ENCODE measurements at places on chromosomes 7 and 10.
A peak's percentile ranks its signal among the peaks of the same experiment; 100 is the strongest.

DNA sequence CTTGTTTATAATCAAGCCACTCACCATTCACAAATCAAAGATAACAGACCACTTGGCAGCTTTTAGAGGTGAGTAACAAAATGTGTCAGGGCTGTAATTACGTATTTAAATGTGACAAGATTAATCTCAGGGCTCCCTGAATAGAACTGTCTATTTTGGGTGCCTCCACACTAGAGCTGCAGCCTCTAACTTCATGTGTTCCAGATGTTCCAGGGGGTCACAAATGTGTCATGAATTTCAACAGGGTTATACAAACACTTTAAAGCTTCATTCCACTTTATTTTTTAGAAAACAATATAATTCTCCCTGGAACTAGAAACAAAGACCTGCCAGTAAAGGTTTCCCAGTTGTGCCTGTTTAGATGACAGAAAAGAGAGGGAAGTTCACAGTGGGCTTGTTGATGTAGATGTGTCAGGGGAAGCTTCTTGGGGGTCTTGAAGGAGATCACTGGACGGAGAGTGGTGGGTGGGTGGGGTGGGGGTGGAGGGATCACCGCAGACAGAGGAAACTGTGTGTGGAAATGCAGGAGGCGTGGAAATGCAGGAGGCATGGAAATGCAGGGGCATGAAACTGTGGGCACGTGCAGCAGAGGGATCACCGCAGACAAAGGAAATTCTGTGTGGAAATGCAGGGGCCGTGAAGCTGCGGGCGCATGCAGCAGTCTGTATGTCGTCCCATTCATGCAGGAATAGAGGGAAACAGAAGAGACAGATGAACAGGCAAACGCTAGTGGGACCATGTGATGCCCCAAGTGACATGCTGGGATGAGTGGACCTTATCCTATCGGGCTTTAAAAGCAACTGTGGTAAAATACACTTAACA lies 42.0 kb upstream of the TRIL start:
- no peak for DNase-seq

DNA sequence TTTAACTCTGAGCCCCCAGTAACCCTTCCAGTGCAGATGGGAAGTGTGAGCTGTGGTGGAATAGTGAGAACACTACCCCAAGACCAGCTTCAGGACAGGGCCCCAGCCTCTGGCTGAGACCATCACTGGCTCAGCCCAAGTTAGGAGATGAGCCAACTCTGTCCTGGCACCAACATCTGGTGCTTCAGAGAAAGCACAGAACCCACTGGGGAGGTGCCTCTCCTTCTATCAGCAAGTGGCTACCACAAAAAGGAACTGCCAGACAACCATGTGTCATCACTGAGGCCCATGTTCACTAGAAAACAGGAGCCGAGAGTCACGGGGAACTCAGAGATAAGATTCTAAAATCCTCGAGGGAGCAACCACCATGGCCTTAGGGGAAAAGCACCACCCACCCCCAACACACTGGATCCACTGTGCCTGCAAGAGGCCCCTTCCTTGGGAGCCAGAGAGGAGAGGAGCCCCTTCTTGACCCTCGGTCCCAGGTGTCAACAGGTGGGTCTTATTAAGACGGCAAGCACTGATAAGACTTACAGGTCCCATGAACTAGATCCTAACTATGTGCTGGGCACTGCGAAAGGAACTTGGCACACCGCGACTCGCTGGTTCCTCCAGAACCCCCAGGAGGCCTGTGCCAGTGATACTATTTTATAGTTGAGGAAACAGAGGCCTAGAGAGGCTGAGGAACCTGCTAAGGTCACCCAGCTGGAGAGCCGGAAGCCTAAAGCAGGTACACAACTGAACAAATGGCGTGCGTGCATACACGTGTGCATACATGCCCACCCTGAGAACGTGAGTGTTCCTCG lies 102.7 kb downstream of the FAM53B start:
- DNase-seq: peak; percentile 15

GRCh38 chr7:18337048-18337809 lies 158.3 kb upstream of the HDAC9 start:
- DNase-seq: no peak

DNA sequence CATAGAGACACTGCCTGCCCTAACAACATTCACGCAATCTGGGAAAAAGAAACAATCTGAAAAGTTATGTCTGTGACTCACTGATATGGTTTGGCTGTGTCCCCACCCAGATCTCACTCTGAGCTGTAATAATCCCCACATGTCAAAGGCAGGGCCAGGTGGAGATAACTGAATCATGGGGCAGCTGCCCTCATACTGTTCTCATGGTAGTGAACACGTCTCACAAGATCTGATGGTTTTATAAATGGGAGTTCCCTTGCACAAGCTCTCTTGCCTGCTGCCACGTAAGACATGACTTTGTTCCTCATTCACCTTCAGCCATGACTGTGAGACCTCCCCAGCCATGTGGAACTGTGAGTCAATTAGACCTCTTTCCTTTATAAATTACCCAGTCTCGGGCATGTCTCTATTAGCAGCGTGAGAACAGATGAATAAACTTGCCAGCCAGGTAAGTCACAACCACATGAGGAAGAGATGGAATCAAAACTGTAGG lies 341.5 kb upstream of the AOAH start:
- DNase-seq: no peak

GRCh38 chr7:1232623-1233332 lies at the start of gene UNCX:
TSS of gene UNCX (plus strand) at chr7:1232872. CDS start at chr7:1233018, 146 bp downstream.
- no peak for DNase-seq

DNA sequence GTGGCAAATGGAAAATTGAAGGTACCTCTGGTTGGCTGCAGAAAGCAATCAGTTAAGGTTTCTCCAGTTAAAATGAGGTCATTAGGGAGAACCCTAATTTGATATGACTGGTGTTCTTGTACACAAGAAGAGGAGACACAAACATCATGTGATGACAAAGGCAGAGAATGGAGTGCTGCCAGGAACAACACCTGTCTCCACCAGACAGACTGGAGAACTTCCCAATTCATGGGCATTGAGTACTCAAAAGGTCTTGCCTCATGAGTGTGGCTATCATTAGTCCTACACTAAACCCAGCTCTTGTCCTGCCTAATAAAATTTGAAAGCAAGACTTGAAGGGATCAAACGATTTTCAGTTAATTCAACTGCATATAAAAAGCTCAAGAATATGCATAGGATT lies 152.6 kb downstream of the PTPN20 start:
- DNase-seq: no peak

DNA sequence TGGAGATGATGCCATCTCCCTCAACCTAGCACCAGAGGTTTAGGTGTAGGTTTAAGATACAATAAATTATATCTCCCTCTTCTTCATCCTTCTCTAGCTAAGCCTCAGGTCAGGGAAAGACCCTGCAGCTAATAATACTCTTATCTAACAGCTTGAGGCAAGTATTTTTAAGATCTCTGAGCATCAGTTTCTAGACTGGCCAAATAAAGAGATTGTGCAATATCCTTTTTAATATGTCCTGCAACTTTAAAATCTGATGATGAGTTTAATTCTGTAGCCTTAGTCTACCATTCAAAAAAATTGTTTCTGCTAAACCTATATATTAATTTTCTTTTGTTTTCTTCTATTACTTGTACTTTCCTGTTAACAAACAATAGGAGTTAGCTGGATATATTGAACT lies 850.8 kb downstream of the GRM8 start:
- DNase-seq: no peak

GRCh38 chr10:16770670-16771069 lies 46.6 kb downstream of the RSU1 start:
- no peak for DNase-seq

DNA sequence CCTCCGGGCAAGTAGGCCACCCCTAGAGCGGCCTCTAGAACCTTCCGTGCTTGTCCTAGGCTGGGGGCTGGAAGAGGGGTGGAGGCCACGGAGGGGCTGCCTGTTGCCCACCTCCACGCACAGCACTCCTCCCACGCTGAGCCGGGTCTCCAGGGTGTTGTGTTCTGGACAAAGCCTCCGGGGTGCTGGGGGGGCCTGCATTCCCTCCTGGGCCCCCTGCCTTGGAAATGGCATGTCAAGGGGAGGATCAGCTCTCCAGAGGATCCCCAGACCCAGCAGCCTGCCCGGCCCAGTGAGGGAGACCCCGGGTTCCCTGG lies 8.1 kb upstream of the TTYH3 start:
- DNase-seq: no peak

- DNase-seq: no peak
Measured at GRCh38 chr10:101724446-101724845, 29.5 kb upstream of the FBXW4 start.

GRCh38 chr10:94602729-94603515 lies 57.3 kb downstream of the HELLS start:
- no peak for DNase-seq

DNA sequence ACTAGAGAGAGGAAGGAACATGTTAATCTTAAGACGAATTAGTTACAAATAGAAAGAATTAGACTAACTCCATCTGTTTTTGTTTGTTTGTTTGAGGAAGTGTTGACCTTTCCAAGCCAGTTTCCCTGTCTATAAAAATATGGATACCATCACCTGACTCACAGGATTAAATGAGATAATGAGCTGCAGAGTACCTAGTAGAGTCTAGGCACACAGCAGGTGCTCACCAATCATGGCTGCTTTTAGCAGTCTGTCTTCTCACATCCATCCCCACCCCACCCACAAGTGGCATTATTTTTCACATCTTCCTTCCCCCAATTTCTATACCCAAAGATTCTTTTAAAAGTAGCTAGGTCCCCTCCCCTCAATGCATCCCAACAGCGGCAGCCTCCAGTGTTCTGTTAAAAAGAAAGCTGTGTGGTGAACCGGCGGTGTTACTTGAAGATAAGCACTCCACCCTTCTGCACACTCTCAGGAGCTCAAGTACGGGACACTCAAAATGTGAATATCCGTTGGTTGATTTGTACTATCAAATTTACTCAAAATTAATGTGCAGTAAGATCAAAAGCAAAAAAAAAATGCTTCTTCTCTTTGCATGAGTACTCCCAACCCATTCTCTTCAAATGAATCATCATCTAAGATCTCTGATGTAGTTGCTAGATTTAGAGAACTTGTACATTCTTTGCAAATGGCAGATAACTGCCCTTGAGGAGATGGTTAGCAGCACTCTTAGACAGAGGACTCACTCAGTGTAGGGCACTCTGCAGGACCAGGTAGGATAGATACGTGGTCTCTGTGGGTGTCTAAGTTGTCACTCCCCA lies 145.4 kb upstream of the ASAH2 start:
- DNase-seq: peak; percentile 73

- DNase-seq: peak; percentile 37
Measured at GRCh38 chr10:99368646-99369045, 39.5 kb downstream of the CNNM1 start.
